ENCODE measurements at places on chromosomes 5 and 9. TPM values are rescaled to one million over a fixed set of nuclear protein-coding genes. Genes with fewer than 3 reads are reported as not detected.

Gene LRRC19
- total RNA-seq = not detected

Gene CXXC5
- total RNA-seq = 193 TPM

Gene SPOCK1
- 125 TPM for total RNA-seq

Gene PKD2L2
- total RNA-seq = not detected

Gene IDNK
- total RNA-seq = 2.3 TPM

Gene HIGD2A
- total RNA-seq = 70.3 TPM

Gene N4BP3
- 0.44 TPM for total RNA-seq

Gene PANK3
- total RNA-seq = 79.4 TPM

Gene PLPP1
- total RNA-seq = 58.4 TPM

DNA sequence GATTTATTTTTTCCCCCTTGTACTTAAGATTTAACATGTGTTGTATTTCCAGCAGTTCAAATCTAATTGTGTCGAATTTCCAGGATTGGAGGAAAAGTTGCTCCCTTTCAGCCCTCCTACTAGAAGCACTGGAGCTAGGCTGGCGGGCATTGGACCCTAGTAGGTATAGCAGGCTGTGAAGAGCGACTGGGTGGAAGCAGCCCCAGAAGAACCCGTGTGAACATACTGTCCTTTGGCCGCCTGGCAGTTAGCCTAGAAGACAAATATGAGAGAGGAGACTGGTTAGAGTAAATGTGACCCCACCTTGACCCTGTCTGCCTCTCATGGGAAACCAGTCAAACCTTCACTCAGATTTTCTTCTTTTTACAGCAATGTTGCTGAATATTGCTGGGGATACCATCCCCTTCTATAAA lies 13.9 kb downstream of the ALDOB start:
- DNase-seq = no peak
- no peaks in the 10 kb centered on the region for H3K36me3 ChIP-seq
- peaks cover 51% of the 10 kb centered on the region for H3K4me1 ChIP-seq
- peak overlapping the region; percentile 85 for H3K27ac ChIP-seq

DNA sequence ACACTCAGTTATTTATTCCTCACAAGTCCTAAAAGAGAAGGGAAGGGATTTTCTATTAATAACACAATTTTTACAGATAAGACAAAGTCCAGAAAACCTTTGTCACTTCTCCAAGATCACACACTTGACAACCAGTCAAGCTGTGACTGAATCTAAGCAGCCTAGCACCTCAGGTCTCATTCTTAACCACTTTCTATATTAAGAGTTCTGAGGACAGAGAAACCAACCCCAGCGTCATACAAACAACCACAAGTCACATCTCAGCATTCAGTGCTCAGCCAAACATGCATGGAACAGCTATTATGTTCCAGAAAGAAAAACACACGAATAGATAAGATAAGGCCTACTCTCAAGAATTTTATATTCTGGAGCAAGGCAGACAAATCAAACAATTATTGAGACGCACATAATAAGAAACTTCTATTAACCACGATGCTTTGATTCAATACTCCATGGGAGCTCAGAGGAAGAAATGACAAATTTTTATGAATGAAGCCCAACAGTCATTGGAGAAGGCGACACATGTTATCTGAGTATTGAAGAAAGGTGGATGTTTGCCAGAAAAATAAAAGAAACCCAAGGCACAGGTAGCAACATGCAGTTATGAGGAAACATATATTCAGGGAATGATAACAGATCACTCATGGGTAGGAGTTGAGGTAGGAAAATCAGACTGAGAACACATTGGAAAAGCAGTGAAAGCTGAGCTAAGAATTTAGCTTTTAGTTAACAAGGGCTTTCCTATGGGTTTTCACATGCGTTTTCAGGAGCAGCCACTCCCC lies 113.1 kb downstream of the HTR4 start:
- DNase-seq = no peak
- H3K36me3 ChIP-seq = no peaks in the 10 kb centered on the region
- no peaks in the 10 kb centered on the region for H3K4me1 ChIP-seq
- no peak overlapping the region for H3K27ac ChIP-seq
- H3K4me3 ChIP-seq = no peak overlapping the region

GRCh38 chr5:164672931-164673694 lies 1167.7 kb downstream of the MAT2B start:
- DNase-seq = no peak
- no peaks in the 10 kb centered on the region for H3K36me3 ChIP-seq
- H3K27me3 ChIP-seq = peaks cover 3% of the 10 kb centered on the region
- H3K4me3 ChIP-seq = no peak overlapping the region
- no peak overlapping the region for H3K27ac ChIP-seq
- no peaks in the 10 kb centered on the region for H3K4me1 ChIP-seq

DNA sequence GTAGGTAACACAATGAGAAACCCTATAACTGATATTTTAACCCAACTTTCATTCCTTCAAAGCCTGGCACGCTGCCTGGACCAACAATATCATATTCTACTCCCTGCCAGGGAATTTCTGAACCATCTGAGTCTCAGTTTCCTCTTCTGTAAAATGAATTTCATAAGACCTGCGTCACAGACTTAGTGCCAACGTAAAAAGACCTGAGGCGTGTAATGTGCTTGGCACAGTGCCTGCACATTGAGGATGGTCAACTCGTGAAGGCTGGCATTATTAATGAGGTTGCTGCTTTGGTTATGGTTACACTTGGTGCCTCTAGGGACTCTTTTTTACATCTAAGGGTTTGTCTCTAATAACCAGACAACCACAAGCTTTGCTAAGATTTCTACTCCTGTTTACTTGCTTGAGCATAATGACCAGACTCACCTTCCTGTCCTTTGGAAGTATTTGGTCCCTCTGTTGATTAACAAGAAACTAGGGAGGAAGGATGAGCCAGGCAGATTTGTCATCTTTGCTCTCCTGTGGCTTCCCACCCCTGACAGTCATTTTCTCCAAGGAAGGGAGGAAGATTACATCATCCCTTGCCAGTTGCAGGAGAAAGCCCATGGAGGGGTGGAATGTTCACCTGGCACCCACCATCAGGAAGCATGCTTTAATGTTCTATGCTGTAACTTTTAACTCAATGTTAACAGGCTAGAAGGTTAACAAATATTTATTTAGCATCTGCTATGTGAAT lies 79.0 kb downstream of the PAPPA start:
- no peaks in the 10 kb centered on the region for H3K27me3 ChIP-seq
- peaks cover 86% of the 10 kb centered on the region for H3K4me1 ChIP-seq
- H3K4me3 ChIP-seq = no peak overlapping the region
- H3K36me3 ChIP-seq = peaks cover 44% of the 10 kb centered on the region
- peak overlapping the region; percentile 94 for H3K27ac ChIP-seq

- H3K27me3 ChIP-seq = peaks cover 13% of the 10 kb centered on the region
- peak; percentile 83 for DNase-seq
- no peaks in the 10 kb centered on the region for H3K4me1 ChIP-seq
- no peak overlapping the region for H3K27ac ChIP-seq
Observed at GRCh38 chr5:1311439-1312055, 16.7 kb upstream of the TERT start.

DNA sequence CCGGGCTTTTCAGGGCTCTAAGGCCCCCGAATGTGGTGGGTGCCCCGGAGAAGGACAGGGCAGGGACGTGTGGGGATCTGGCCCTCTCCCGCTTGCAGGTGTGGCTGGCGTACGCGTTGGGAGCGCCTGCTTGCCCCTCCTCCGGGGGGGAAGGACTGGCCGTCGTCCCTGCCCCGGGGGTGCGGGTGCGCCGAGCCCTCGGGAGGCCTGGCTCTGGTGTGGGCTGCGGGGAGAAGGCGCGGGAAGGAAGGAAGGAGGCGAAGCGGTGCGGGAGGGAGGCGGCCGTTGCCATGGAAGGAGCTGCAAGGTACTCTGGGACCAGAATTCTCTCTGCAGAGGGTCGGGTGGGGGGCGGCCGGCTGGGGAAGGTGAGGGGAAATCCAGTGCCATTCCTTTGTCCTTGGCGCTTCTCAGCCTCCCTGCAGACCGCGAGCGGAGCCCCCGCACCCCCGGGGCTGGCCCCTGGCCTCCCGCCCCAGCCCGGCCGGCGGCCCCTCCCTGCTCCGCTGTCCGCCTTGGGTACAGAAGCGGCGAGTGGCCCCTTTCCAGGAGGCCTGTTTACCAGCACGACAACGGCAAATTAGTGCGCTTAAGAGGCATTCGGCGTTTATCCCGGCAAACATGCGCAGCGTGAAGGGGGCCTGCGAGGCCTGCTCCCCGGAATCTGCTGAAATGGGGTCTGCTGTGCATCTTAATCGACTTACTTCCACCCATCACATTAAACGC lies 67.1 kb upstream of the UNC5A start:
- no peak overlapping the region for H3K4me3 ChIP-seq
- H3K4me1 ChIP-seq = no peaks in the 10 kb centered on the region
- no peak overlapping the region for H3K27ac ChIP-seq
- peaks cover 80% of the 10 kb centered on the region for H3K27me3 ChIP-seq
- H3K36me3 ChIP-seq = no peaks in the 10 kb centered on the region

DNA sequence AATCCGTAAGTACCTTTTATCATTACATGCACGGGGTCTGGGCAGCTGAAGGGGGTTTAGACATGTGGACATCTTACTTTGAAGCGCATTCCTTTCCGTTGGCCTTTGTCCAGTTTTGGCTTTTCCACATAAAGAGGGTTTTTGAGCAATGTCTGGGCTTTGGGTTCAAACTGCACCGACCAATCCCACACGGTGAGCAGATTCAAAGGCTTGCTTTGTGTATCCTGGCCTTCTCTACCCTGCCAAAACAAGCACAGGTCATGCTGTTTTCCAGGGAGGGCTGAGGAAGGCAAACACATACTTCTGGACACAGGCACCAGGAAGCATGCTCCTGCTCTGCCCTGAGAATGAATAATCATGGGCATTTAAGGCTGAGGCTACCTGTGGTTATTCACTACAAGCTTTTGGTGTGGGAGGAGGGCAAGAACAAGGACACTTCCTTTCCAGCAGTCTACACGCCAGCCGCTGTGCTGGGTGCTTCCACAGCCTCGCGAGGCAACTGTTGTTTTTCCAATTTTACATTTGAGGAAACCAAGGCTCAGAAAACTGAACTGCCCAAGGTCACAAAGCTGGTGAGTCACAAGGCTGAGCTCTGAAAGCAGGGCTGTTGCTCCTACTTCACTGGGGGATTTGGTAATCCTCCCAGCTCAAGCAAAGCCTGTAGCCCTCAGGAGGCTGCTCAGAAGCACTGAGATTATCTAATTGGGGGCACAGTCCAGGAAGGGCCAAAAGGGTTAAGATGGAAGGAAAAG lies 59.8 kb upstream of the GOLPH3 start:
- H3K36me3 ChIP-seq = peaks cover 18% of the 10 kb centered on the region
- no peak for DNase-seq
- H3K27me3 ChIP-seq = no peaks in the 10 kb centered on the region
- H3K27ac ChIP-seq = peak overlapping the region; percentile 88
- H3K4me1 ChIP-seq = peaks cover 33% of the 10 kb centered on the region

DNA sequence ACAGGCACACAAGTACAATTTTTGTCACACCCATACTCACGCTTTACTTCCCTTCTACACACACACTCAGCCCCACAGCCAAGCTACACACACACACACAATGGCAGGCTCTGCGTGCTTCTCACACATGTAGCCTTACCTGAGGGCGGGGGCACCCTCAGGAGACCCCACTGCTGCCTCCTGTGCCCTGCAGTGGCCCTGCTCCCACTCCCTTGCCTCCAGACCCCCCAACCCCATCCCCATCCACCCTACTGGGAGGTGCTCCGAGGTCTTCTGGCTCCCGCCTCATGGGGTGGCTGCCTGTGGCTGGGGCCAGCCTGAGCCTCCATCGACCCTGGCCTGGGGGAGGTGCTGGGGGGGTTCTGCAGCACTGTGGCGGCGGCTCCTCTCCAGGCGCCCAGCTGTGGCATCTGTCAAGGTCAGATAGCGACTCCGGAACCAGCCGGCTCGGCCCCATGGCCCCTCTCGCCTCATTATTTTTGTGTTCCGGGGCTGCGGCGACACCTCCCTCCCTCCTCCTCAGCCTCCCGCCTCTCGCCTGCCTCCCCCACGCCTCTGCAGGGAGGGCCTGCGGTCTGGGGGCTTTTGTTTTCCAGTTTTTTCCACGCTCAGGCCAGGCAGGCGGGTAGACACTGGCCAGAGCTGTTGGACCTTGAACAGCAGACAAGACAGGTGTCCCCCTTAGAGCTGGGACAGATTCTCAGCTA lies 21.7 kb downstream of the CXXC5 start:
- no peak overlapping the region for H3K4me3 ChIP-seq
- no peaks in the 10 kb centered on the region for H3K27me3 ChIP-seq
- H3K36me3 ChIP-seq = peaks cover 1% of the 10 kb centered on the region
- DNase-seq = no peak
- H3K4me1 ChIP-seq = peaks cover 90% of the 10 kb centered on the region

DNA sequence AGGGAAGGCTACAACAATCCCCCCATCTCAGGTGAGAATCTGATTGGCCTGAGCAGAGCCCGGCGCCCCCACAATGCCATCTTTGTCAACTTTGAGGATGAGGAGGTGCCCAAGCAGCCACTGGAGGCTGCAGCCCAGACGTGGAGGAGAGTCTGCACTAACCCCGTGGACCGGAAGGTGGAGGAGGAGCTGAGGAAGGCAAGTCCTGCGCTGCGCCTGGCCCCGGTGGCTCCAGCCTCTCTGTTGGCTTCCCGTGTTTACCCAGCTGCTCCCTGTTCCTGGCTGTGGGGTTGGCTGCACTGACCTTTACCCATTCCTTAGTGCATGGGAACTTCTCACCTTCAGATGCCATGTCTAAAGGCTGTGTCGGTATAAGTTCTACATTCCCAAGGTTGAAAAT lies 11.0 kb upstream of the CEL start:
- H3K27ac ChIP-seq = no peak overlapping the region
- peaks cover 27% of the 10 kb centered on the region for H3K4me1 ChIP-seq
- H3K4me3 ChIP-seq = no peak overlapping the region
- H3K36me3 ChIP-seq = peaks cover 30% of the 10 kb centered on the region

- H3K27me3 ChIP-seq = no peaks in the 10 kb centered on the region
- DNase-seq = no peak
- no peak overlapping the region for H3K4me3 ChIP-seq
- H3K27ac ChIP-seq = no peak overlapping the region
Observed at GRCh38 chr5:178826216-178826615, 33.5 kb upstream of the ZNF354B start.

GRCh38 chr5:171365351-171365750 lies 22.3 kb upstream of the NPM1 start:
- H3K4me1 ChIP-seq = peaks cover 8% of the 10 kb centered on the region
- no peak overlapping the region for H3K27ac ChIP-seq
- H3K36me3 ChIP-seq = no peaks in the 10 kb centered on the region
- H3K27me3 ChIP-seq = peaks cover 9% of the 10 kb centered on the region
- peak; percentile 8 for DNase-seq

DNA sequence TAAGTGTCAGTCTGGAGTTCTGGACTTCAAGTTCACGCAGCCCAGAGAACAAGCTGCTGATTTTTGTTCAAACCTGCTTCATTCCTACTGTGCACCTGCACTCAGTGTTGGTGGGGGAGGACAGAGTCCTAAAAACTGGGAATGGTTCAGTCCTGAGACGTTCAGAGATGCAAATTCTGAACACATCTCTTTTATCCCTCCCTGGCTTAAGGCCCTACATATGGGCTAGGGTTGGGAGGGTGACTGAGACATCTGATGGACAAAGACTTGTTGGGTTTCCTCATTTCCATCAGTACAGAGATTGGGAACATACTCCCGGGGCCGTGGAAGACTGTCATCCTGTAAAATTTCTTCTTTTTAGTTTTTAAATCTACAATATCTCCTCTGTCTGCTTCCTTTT lies 83.0 kb upstream of the TTC23L start:
- no peaks in the 10 kb centered on the region for H3K27me3 ChIP-seq
- H3K36me3 ChIP-seq = peaks cover 17% of the 10 kb centered on the region
- DNase-seq = no peak
- H3K4me3 ChIP-seq = no peak overlapping the region
